ENCODE measurements at places on chromosomes 5 and 9. TPM values are rescaled to one million over a fixed set of nuclear protein-coding genes. Genes with fewer than 3 reads are reported as not detected.

GRCh38 chr9:117733465-117733864, 29.3 kb downstream of the TLR4 start:
- no peak for DNase-seq

DNA sequence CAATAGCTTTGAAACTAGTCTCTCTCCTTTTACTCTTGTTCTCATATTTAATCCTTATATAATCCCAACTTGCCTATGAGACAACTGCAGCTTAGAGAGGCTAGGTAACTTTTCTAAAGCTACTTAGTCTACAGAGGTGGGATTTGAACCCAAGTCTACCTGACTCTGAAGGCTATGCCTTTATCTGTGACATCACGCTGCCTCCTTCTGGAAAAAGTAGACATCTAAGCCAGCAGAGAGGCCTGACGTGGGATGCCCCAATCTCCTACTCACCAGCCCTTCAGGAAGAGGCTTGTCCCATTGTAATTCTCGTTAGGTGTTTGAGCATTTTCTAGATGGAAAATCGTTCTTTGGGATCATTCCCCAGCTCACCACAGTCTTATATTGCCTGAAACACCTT, 167.5 kb downstream of the HSPA4 start:
- DNase-seq = no peak

DNA sequence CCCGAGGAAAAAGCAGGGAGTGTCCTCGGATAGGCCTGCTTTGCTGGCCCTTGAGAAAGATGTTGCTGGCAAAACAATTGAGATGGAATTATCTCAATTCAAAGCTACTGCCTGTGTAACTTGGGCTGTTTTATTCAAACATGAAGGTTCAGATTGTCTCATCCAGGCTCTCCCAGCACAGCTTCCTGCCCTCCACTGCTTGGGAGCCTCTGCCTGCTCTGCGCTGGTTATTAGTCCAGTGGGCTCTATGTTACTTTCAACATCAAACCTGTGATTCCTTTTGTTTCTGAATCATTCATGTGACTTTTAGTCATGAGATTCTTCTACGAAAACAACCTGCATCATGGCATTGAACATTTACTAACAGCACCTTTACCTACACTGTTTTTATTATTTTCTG, 123.2 kb downstream of the SNCAIP start:
- no peak for DNase-seq

- DNase-seq = no peak
Measured at GRCh38 chr5:109486200-109486804, 76.5 kb upstream of the PJA2 start.

- no peak for DNase-seq
Measured at GRCh38 chr9:28720746-28721145, 1147.5 kb upstream of the C9orf72 start.

DNA sequence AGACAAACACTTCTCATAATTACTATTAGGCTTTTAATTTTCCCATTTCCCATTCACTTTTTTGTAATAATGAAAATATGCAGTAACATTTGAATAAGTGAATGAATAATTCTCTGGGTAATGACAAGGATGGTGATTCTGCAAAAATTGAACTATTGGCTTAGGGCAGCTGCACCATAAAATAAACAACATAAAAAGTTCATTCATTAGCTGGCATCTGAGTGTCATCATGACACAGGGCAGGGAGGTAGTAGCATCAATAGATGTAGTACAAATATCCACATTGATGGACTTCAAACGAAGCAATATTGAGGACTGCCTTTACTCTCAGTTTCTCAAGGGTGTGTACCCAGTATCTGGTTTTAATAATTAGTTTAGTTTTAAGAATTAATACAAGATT, 4.9 kb downstream of the MEGF10 start:
- DNase-seq = no peak

DNA sequence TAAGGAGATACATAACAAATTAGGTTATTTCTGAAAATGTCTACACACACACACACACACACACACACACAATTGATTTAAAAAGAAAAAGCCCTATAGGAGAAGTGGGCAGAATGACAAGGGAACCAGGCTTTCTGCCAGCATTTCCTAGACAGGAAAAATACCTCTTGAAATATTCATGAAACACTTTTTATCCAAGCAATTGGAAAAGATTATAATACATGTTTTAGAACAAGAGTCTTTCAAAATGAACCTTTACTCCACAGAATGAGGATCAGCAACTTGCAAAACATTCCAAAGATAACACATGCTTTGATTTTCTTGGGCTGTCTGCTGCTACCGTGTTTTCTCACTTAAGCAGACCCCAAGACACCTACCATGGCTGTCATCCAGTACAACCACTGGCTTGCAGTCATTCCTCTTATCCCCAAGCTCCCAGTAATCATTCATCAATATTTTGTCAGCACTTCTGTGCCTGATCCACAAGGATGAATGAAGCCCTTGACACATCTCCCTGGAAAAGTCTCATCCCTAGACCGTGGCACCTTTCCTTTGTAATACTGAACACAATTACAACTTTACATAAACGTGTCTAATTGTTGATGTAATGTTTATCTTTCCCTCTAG, 717.1 kb upstream of the ZNF608 start:
- DNase-seq = no peak

DNA sequence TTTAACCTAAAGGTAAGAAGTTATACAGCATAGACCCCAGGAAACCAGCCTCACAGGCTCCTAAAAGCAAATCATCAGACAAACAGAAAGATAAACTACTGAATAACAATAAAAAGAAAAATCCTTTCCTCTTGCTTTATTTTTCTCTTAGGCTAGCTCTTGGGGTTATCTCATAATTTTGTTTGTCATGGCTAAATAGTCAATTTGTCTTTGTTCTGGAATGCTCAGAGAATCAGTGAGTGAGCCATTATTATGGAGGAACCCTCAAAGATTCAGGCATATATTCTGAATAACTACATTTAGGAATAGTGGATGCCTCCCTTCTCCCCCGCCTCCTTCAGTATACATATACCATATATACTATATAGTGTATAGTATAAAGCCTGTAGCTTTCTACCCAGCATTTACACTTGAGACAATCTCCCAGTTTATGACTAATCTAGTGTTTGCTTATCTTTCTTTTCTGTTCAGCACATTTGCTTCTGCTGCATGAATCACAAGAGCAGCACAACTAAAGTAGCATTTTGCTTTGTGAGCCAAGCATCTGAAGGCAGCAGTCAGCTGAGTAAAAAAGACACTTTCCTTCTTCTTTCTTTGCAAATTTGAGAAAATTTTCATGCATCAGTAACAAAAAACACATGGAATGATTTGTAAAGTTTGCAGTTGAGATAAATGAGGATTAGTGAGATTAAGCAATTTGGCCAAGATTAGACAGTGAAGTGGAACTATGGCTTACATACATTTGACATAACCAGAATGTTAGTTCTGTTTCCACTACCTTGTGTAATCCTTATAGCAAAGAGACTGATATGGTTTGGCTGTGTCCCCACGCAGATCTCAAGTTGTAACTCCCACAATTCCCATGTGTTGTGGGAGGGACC, 45.3 kb upstream of the PPP3R2 start:
- DNase-seq = no peak

GRCh38 chr5:135571066-135571609, 7.7 kb downstream of the CXCL14 start:
- no peak for DNase-seq

Gene CCIN
- polyA plus RNA-seq = 0.29 TPM

Gene COL23A1
- 9.0 TPM for polyA plus RNA-seq

Gene NLN
- polyA plus RNA-seq = 33.9 TPM

Gene LCN6
- not detected for polyA plus RNA-seq

Gene GABRA1
- polyA plus RNA-seq = 0.14 TPM

Gene RNF224
- 10.1 TPM for polyA plus RNA-seq

Data from renal pelvis (tissue), 12 donors.